ENCODE measurements at places on chromosomes 6 and 20.

GRCh38 chr20:38805958-38806854 lies 709 bp downstream of the PPP1R16B start:
- no peaks in the 10 kb centered on the region for H3K27me3 ChIP-seq
- peak; percentile 52 for DNase-seq
- peaks cover 71% of the 10 kb centered on the region for H3K4me1 ChIP-seq
- H3K27ac ChIP-seq: peak overlapping the region; percentile 100

DNA sequence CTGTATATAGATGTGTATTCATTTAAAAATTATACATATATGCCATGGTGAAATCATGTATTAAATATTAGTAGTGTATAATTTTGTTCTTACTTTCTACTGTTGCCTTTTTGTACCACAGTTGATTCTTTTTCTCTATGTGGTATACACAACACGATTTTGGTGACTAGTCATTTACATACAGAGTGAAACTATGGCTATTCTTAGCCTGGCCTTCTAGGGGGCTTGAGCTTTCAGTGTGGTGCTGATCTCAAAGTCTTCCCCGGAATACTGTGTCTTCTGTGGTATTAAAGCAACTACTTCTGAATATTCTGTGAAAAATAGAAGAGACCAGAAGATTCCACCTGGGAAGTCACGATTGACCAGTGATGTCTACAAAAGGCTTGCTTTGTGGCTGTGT lies 301.9 kb downstream of the UTRN start:
- DNase-seq: no peak
- H3K4me3 ChIP-seq: no peak overlapping the region
- H3K27me3 ChIP-seq: no peaks in the 10 kb centered on the region
- H3K36me3 ChIP-seq: peaks cover 31% of the 10 kb centered on the region

DNA sequence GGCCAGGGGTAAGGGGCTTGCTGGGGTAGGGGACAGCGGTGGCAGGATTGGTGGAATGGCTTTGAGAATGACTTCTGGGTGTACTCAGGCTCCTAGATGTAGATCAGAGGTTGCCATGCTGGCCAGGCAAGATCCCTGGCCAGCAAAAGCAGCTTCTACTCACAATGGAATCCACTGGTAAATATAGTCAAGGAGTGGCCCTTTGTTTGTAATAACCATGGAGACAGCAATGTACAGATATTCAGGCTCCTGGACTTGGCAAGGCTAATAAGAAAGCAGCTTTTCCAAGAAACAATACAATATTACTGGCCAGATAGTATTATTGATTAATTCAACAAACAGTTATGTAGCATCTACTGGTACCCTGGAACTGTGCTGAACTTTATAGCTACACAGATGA lies 37.9 kb downstream of the CDH26 start:
- H3K27me3 ChIP-seq: no peaks in the 10 kb centered on the region
- no peak for DNase-seq
- H3K4me3 ChIP-seq: no peak overlapping the region
- H3K4me1 ChIP-seq: peaks cover 2% of the 10 kb centered on the region
- H3K36me3 ChIP-seq: no peaks in the 10 kb centered on the region
- no peak overlapping the region for H3K27ac ChIP-seq

DNA sequence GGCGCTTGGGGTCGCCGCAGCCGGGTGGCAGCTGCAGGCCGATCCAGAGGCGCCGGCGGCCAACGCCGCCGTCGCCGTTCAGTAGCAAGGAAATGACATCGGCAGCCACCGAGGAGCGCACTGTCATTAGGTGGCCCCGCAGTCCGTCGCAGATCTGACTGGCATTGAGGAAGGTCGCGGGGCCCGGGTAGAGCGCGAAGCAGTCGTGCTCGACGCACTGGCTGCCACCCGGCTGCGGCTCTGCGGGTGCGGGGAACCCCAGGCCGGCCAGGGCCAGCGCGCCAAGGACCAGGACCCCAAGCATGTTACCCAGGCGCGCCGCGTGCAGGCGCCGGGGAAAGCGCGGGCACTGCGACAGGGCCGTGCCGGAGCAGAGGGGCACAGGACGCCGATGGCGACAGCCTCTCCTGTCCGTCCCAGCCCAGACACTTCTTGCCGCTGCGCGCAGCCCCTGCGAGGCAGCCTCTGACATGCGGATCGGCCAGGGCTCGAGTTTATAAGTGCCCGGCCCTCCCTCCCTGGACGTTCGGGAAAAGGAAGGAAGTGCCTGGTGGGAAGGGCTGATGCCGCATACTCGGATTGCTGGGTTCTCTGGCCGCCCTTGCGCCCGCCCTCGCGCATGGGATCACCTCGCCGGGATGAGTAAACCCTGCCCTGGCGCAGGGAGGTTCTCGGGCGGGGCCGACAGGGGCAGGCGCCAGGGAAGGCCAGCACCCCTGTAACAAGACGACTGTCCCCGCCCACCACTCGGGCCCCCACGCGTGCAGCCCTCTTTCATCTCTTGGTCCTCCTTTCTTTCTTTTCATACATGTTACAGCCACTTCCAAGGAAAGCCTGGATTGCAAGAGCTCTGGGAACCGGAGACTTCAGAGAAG lies at the start of gene THBD:
TSS of gene THBD (minus strand) at position 472 of the 875 bp plus-strand sequence. CDS start at position 304, 168 bp downstream.
- H3K27me3 ChIP-seq: peaks cover 67% of the 10 kb centered on the region
- peaks cover 9% of the 10 kb centered on the region for H3K4me1 ChIP-seq
- peak within 1 kb of the TSS; percentile 17 for H3K4me3 ChIP-seq
- peak; percentile 20 for DNase-seq
- no peak within 1 kb of the TSS for H3K27ac ChIP-seq
- no peaks in the 10 kb centered on the region for H3K36me3 ChIP-seq

GRCh38 chr6:137218473-137218916 lies 690 bp downstream of the IFNGR1 start:
- peak overlapping the region; percentile 94 for H3K27ac ChIP-seq
- peak overlapping the region; percentile 99 for H3K4me3 ChIP-seq
- H3K36me3 ChIP-seq: peaks cover 25% of the 10 kb centered on the region
- peaks cover 50% of the 10 kb centered on the region for H3K4me1 ChIP-seq
- H3K27me3 ChIP-seq: no peaks in the 10 kb centered on the region

DNA sequence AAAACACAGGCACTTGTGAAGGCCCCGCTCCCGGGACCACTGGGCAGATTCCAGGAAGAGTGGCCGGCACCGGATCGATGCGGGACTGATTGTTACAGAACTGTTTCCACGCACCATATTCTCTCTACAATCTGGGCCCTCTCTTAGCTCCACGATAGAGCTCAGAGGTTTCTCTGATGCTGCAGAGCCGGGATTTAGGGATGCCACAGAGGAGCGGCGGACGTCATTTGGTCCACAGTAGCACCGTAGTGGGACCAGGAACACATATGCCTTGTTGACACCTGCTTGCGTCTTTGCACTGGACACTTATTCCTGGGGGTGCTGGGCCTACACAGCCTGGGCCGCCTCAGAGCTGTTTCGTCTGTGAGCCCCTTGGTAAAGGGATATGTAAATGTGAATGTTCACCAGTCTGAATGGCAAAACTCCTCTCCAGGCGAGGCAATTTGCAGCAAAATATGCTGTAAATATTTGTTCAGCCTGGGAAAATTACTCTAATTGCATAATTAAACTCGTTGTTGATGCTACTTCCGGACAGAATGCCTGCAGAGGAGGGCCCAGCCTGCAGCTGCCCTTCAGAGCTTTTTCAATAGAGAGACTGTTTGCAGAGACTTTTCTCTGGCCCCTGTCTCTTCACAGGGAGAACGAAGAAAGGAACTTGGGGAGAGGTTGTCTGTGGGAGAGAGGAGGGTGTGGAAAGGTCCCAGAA lies 9.4 kb downstream of the PCK1 start:
- H3K36me3 ChIP-seq: no peaks in the 10 kb centered on the region
- no peak for DNase-seq
- H3K27me3 ChIP-seq: peaks cover 21% of the 10 kb centered on the region
- H3K27ac ChIP-seq: no peak overlapping the region

DNA sequence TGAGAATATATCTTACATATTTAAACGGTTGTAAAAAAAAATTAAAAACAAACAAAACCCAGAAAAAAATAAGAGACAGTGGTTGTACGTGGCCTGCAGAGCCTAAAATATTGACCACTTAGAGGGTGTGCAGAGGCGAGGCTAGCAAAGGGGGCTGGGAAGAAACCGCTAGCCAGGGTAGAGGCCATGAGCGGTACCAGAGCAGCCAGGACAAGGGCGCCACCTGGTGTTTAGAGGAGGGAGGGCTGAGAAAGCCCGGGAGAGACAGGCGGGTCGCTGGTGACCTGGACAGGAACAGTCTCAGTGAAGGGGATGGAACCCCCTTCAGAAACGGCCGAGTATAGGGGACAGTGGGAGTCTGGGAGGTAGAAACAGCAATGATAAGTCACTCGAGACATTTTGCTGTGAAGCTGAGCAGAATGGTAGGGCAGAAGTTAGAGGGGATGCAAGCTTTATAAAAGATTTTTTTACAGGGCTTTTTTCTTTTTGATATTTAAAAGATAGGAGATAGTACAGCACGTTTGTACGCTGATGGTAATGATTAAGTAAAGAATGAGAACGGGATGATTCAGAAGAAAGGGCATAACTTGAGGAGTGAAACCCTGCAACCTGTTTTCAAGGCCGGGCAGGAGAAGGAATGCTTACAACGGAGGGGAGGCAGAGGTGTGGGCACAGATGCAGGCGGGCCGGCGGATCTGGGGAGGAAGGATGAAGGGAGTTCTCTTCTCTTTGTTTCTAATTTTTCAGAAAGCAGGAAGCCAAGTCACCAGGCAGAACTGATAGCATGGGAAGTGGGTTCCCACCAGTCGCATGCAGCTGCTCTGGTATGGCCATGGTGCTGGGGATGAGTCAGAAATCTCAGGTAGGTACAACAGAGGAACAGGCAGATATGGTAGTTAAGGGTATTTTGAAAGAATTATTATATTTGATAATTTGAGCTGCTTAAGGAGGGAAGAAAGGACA lies 76.2 kb downstream of the FAM229B start:
- H3K36me3 ChIP-seq: no peaks in the 10 kb centered on the region
- peaks cover 18% of the 10 kb centered on the region for H3K4me1 ChIP-seq
- DNase-seq: peak; percentile 77
- H3K4me3 ChIP-seq: peak overlapping the region; percentile 46
- peak overlapping the region; percentile 28 for H3K27ac ChIP-seq

- no peaks in the 10 kb centered on the region for H3K4me1 ChIP-seq
- no peak overlapping the region for H3K27ac ChIP-seq
- no peak for DNase-seq
- no peak overlapping the region for H3K4me3 ChIP-seq
- H3K27me3 ChIP-seq: no peaks in the 10 kb centered on the region
These were observed 350.7 kb upstream of the SASH1 start for GRCh38 chr6:147991961-147992360.

DNA sequence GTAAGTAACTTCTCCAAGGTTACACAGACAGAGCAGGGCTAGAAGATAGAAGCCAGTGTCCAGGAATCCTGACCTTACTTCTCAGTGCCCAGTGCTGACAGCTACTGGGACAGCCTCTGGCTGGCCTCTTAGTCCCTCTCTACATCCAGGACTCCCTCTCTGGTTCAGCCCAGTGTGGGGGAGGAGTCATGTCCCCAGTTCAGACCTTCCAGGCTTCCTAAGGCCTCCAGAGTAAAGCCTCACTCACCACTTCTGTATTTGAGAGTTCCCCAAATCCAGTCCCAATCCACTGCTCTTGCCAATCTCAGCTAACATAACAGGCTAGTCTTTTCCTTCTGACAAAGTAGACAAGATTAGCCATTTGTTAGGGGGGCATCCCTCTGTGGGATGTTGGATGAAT lies 36.9 kb upstream of the EPB41L1 start:
- no peaks in the 10 kb centered on the region for H3K4me1 ChIP-seq
- H3K27me3 ChIP-seq: peaks cover 22% of the 10 kb centered on the region
- DNase-seq: no peak
- no peak overlapping the region for H3K4me3 ChIP-seq

GRCh38 chr20:36116807-36117441 lies 37.6 kb upstream of the EPB41L1 start:
- no peaks in the 10 kb centered on the region for H3K4me1 ChIP-seq
- no peaks in the 10 kb centered on the region for H3K36me3 ChIP-seq
- no peak overlapping the region for H3K27ac ChIP-seq
- no peak overlapping the region for H3K4me3 ChIP-seq

DNA sequence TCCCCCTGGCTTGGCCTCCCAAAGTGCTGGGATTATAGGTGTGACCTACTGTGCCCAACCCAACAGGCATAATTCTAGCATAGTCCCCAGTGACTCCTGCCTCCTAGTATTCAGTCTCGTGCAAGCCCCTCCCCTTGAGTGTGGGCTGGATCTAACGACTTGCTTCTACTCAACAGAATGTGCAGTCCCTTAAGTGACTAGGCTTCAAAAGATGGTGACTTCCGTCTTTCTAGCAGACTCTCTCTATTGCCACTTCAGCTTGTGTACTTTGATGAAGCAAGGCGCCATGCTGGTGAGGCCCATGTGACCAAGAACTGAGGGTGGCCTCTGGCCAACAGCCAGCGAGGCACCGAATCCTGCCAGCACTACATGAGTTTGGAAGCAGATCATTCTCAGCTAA lies 109.6 kb upstream of the TRAF3IP2 start:
- H3K27me3 ChIP-seq: no peaks in the 10 kb centered on the region
- peaks cover 72% of the 10 kb centered on the region for H3K36me3 ChIP-seq
- peak overlapping the region; percentile 96 for H3K27ac ChIP-seq
- no peak overlapping the region for H3K4me3 ChIP-seq
- DNase-seq: peak; percentile 50
- H3K4me1 ChIP-seq: peaks cover 67% of the 10 kb centered on the region

- peak within 1 kb of the TSS; percentile 90 for H3K4me3 ChIP-seq
- peak within 1 kb of the TSS; percentile 79 for H3K27ac ChIP-seq
- no peaks in the 10 kb centered on the region for H3K27me3 ChIP-seq
- peaks cover 23% of the 10 kb centered on the region for H3K36me3 ChIP-seq
- peaks cover 34% of the 10 kb centered on the region for H3K4me1 ChIP-seq
These were observed at the start of gene GINS1 for GRCh38 chr20:25407311-25408169. Gene GINS1 (plus strand): TSS chr20:25407673. CDS start chr20:25407821, 148 bp downstream.

GRCh38 chr6:16472349-16473069 lies 234.1 kb downstream of the GMPR start:
- H3K27me3 ChIP-seq: no peaks in the 10 kb centered on the region
- peaks cover 63% of the 10 kb centered on the region for H3K36me3 ChIP-seq
- H3K4me3 ChIP-seq: no peak overlapping the region
- no peak for DNase-seq
- H3K4me1 ChIP-seq: peaks cover 89% of the 10 kb centered on the region

DNA sequence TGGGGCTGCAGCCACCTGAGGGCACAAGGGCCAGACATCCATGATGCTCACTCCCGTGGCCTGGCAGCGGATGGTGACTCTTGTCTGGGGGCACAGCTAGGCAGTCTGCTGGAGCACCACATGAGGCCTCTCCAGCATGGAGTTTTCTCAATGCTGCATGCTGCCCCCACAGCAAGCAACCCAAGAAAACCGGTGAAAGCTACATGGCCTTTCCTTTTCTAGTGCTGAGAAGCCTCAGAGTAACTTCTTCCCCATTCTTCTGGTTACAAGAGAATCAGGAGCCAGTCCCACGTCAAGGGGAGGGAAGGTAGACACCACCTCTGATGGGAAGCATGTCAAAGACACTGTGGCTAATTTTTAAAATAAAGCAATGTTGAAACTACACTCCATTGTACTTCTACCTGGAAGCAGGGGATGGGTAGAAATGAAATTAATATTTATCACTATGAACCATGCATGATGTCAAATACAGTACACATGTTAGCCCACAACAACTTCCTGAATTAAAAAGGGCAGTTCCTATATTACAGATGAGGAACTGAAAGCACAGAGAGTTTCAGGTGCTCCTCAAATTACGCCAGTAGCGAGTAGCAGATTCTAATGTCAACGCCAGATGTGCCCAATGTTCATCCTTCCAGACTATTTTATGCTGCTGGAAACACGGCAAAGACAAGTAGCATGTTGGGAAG lies 101.5 kb downstream of the LAMP5 start:
- no peaks in the 10 kb centered on the region for H3K4me1 ChIP-seq
- no peak overlapping the region for H3K4me3 ChIP-seq
- no peak overlapping the region for H3K27ac ChIP-seq
- H3K36me3 ChIP-seq: no peaks in the 10 kb centered on the region
- peaks cover 7% of the 10 kb centered on the region for H3K27me3 ChIP-seq

GRCh38 chr6:111267764-111268333 lies 180.5 kb downstream of the SLC16A10 start:
- no peak for DNase-seq
- no peaks in the 10 kb centered on the region for H3K27me3 ChIP-seq
- no peak overlapping the region for H3K27ac ChIP-seq
- H3K4me3 ChIP-seq: no peak overlapping the region

Measured in activated CD4-positive, alpha-beta memory T cell treated with anti-CD3 and anti-CD28 coated beads, Interleukin-2, amount 10 ng/mL, durations not matched to agents 7 days and 5 days (primary cell).